ENCODE measurements at places on chromosomes 13 and 19. TPM values are rescaled to one million over a fixed set of nuclear protein-coding genes. Genes with fewer than 3 reads are reported as not detected.

Gene UBAC2
- total RNA-seq, result 62.8 TPM

- DNase-seq, result no peak
- no peak overlapping the region for H3K4me3 ChIP-seq
- H3K27ac ChIP-seq, result no peak overlapping the region
- H3K4me1 ChIP-seq, result peaks cover 19% of the 10 kb centered on the region
Observed at GRCh38 chr13:77693449-77693940, 4.0 kb upstream of the SLAIN1 start.

DNA sequence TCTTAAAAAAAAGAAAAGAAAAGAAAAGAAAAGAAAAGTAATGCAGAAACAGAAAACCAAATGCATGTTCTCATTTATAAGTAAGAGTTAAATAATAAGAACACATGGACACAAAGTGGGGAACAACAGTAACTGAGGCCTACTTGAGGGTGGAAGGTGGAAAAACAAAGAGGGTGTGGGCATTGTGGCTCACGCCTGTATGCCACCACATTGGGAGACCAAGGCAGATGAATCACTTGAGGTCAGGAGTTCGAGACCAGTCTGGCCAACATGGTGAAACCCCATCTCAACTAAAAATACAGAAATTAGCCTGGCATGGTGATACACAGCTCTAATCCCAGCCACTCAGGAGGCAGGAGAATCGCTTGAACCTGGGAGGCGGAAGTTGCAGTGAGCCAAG is 8.1 kb downstream of the ZNF708 start:
- no peak overlapping the region for H3K27ac ChIP-seq
- no peak for DNase-seq
- H3K4me3 ChIP-seq, result no peak overlapping the region

GRCh38 chr13:49733181-49733951 is 42.1 kb upstream of the EBPL start:
- H3K36me3 ChIP-seq, result peaks cover 20% of the 10 kb centered on the region
- no peak for DNase-seq
- no peak overlapping the region for H3K4me3 ChIP-seq
- H3K27ac ChIP-seq, result no peak overlapping the region
- no peaks in the 10 kb centered on the region for H3K27me3 ChIP-seq

DNA sequence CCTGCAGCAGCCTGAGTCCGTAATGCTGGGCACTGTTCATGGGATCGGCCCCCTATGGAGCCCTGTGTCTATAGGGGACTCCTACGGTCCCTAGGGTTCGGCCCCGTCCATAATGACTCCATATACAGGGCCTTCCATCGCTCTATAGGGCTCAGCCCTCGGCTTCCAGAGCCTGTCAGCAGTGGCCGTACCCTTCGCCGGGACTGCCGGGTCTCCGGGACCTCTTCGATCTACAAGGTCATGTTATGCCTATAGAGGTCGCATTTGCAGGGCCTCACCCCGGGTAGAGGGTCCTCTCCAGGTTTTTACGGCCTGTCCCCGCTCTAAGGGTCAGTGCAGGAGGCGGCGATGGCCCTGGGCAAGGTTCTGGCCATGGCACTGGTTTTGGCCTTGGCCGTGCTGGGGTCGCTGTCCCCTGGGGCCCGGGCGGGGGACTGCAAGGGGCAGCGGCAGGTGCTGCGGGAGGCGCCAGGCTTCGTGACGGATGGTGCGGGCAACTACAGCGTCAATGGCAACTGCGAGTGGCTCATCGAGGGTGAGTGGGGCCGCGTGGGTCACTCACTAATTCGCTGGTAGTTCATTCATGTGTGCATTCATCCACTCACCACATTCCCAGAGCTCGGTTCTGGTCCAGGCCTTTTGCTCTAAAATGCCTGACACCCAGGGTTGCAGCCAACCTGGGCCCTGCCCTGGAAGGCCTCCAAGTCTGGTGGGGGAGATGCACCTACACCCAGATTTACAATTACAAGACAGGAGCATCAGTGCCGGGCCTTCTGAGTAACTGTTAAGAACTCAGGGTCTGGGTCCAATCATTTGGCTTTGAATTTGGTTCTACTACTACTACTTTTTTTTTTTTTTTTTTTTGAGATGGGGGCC is 699 bp downstream of the MEGF8 start:
- H3K36me3 ChIP-seq, result no peaks in the 10 kb centered on the region
- peak overlapping the region; percentile 72 for H3K4me3 ChIP-seq
- peak overlapping the region; percentile 75 for H3K27ac ChIP-seq
- peaks cover 25% of the 10 kb centered on the region for H3K4me1 ChIP-seq

Gene SPINT2
- 15.6 TPM for total RNA-seq

GRCh38 chr13:94419304-94419924 is 60.1 kb downstream of the DCT start:
- H3K27ac ChIP-seq, result no peak overlapping the region
- no peaks in the 10 kb centered on the region for H3K36me3 ChIP-seq
- peaks cover 7% of the 10 kb centered on the region for H3K27me3 ChIP-seq
- no peaks in the 10 kb centered on the region for H3K4me1 ChIP-seq
- DNase-seq, result peak; percentile 36

GRCh38 chr13:106234636-106235035 is 300.8 kb downstream of the EFNB2 start:
- DNase-seq, result no peak
- no peaks in the 10 kb centered on the region for H3K36me3 ChIP-seq
- H3K27ac ChIP-seq, result no peak overlapping the region
- no peaks in the 10 kb centered on the region for H3K4me1 ChIP-seq
- H3K4me3 ChIP-seq, result no peak overlapping the region

Gene OR10H4
- not detected for total RNA-seq

Gene ICAM4
- 0.67 TPM for total RNA-seq

GRCh38 chr19:799076-799881 is 2.0 kb downstream of the PTBP1 start:
- peaks cover 61% of the 10 kb centered on the region for H3K4me1 ChIP-seq
- no peaks in the 10 kb centered on the region for H3K27me3 ChIP-seq
- no peak for DNase-seq
- H3K27ac ChIP-seq, result peak overlapping the region; percentile 80

Gene ZSCAN4
- total RNA-seq, result not detected

GRCh38 chr13:76620036-76620435 is 266.2 kb downstream of the KCTD12 start:
- no peak overlapping the region for H3K4me3 ChIP-seq
- no peak overlapping the region for H3K27ac ChIP-seq
- H3K36me3 ChIP-seq, result no peaks in the 10 kb centered on the region
- H3K27me3 ChIP-seq, result no peaks in the 10 kb centered on the region
- H3K4me1 ChIP-seq, result no peaks in the 10 kb centered on the region
- DNase-seq, result no peak

GRCh38 chr19:18742838-18743783 is 48.0 kb downstream of the COMP start:
- H3K4me1 ChIP-seq, result no peaks in the 10 kb centered on the region
- no peaks in the 10 kb centered on the region for H3K27me3 ChIP-seq
- H3K27ac ChIP-seq, result no peak overlapping the region
- H3K4me3 ChIP-seq, result no peak overlapping the region
- DNase-seq, result no peak

Gene ALG5
- 20.1 TPM for total RNA-seq

Measured in CD4-positive, CD25-positive, alpha-beta regulatory T cell (primary cell).